ENCODE measurements at places on chromosomes 3 and 15.

DNA sequence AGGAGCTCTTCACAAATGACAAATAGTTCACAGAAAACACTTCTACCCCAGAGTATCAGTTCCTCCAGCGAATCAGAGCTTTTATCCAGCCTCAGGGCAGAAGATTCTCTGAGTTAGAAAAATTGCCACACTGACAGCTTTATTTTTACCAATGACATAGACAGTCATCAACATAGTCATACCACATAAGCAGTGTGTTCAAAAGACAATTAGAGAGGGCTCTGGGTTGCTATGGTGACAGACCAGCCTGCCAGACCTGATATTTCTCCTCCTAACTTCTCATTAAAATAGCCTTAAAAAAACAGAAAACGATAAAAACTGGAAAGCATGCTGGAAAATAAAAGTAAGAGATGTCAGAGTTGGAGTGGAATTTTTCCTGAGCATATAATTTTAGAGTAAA is 45.9 kb upstream of the COL6A5 start:
- no peak for DNase-seq

DNA sequence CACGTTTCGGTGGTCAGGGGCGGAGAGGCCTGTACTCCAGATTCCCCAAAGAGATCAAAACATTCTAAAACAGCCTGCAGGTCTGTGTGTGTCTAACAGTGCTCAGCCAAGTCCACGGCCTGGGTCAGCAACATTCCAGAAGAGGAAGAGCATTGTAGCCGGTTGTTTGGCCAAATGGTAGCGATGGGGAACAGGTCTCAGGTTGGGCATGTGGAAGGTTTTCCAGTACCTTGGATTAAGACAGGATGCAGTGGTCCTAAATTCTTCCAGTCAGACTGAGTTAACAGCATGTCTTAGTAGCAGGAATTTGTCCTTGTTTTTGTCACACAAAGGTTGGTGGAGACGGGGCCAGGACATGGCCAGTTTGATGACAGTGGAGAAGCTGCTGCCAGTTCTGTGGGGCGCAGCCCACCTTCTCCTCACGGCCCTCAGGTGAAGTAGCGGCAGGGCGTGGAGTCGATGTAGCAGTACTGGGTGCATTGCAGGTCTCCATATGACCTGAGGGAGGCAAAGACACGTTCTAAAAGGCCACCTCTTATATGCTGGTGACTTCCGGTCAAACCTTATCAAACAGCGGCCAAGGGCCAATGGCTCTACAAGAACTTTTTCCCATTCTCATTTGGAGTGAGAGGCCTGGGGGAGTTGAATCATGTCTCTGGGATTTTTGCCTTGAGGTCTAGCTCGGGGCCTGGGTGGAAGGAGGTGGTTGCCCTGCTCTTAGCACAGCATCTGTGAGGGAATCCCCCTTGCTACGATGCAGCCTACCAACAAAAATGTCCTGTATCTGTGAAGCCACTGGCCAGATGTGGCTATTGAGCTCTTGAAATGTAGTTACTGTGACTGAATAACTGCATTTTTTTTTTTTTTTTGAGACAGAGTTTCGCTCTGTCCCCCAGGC is 24.1 kb downstream of the EAF1 start:
- no peak for DNase-seq

DNA sequence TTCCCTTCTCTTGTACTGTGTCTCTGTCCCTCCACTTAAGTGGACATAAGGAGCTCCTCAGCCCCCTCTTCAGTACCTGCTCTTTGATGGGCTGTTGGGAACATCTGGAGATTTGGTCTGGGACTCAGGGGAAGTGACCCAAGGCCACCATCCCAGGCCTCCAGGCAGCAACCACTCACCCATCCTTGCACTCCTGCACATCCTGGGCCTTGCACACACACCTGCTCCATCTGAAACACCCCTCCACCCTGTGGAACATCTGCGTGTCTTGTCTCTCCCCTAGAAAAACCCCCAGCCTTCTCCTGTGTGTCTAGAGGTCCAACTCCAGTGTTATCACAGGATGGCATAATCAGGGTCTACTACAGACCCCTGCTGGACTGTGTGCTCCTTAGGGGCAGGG is 74.3 kb downstream of the ABTB1 start:
- DNase-seq: no peak

DNA sequence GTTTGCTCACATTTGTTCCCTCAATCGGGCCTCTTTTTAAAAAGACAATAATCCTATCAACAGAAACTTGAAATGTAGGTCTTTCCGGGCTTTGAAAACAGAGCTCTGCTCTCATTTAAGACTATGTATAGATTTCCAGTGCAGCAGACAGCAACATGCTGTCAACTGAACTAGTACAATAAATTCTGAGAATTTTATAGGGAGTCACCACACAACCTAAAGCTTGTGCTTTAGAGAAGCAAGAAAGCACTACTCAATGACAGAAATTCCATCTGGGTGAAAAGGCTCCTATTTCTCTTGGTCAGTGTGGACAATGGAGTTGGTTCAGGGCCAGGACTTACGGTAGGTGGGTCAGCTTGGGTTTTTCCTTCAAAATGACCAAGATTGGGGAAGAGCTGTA is 583.5 kb downstream of the ROBO1 start:
- DNase-seq: no peak

DNA sequence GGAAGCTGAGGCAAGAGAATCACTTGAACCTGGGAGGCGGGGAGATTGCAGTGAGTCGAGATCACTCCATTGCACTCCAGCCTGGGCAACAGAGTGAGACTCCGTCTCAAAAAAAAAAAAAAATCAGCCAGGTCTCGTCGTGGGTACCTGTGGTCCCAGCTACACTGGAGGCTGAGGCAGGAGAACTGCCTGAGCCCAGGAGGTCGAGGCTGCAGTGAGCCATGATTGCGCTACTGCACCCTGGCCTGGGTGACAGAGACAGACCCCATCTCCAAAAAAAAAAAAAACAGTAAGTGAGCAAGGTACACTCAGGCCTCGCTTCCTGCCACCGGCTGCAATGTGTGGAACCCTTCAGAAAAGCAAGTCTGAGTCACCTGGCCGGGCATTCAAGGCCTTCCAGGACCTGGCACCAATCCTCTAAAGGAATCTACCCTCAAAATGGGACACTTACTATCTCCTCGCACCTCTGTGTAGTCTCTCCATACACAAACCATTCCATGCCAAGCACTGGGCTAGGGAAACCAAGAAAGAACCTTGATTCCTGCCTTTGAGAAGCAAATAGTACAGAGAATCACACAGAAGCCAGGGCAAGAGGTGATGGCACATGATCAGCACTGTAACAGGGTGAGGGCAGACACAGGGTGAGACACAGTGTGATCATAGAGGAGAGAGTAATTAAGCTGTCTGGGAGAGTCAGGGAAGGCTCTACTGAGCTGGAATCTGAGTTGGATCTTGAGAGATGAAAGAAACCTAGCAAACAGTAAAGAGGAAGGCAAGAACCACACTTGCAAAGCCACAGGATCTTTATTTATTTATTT is 9.7 kb downstream of the SCAMP2 start:
- no peak for DNase-seq

GRCh38 chr15:31839388-31839787 is 190.9 kb upstream of the CHRNA7 start:
- DNase-seq: no peak

- DNase-seq: peak; percentile 19
Observed at GRCh38 chr15:77031376-77032050, 36.6 kb downstream of the PSTPIP1 start.

- no peak for DNase-seq
Observed at GRCh38 chr3:69052472-69052898, 352 bp upstream of the TMF1 start.

- no peak for DNase-seq
Observed at GRCh38 chr3:53750253-53751210, 95.7 kb downstream of the CHDH start.

DNA sequence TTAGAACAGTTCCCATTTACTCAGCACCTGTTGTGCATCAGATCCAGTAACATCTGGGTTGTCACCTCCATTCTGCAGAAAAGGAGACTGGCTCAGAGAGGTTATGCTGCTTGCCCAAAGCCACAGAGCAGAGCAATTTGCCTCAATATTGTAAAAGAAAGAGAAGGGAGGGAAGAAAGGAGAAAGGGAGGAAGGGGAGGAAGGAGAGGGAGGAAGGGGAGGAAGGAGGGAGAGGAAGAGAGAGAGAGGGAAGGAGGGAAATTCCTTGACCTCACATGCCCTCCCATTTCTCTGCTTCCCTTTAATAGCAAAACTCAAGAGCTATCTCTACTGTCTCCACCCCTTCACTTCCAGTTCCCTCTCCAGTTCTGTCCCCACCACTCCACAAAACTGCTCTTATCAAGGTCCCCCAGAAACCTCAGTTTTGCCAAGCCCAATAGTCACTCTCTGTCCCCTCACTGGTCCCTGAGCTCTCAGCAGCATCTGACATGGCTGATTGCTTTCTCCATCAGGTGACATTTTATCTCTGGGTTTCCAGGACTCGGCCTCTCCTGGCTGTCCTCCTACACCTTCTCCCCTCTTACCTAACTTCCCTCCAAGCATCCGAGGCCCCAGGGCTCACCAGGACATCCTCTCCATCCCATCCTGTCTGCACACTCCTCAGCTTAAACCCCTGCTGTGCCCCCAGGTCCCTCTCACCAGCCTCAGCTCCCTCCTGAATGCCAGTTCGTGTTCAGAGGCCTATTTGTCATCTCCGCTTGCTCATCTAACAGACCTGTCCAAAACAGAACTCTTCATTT is 104.7 kb upstream of the LINGO1 start:
- DNase-seq: no peak

DNA sequence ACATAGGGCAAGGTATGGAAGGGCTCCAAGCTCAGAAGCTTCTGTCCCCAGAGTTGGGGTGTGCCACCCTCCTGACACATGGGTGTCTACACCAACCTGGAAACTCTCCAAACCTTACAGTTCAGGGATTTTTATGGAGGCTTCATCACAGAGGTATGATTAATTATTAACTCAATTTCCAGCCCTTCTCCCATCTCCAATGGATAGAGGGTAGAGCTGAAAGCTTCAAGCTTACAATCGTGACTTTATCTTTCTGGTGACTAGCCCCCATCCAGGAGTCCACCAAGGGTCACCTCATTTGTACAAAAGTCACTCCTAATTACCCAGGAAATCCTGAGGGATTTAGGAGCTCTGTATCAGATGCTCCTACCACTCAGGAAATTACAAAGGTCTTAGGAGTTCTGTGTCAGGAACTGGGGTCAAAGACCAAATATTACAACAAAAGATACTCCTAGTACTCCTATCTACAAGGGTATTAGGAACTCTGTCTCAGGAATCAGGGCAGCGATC is 62.7 kb downstream of the TFDP2 start:
- no peak for DNase-seq

DNA sequence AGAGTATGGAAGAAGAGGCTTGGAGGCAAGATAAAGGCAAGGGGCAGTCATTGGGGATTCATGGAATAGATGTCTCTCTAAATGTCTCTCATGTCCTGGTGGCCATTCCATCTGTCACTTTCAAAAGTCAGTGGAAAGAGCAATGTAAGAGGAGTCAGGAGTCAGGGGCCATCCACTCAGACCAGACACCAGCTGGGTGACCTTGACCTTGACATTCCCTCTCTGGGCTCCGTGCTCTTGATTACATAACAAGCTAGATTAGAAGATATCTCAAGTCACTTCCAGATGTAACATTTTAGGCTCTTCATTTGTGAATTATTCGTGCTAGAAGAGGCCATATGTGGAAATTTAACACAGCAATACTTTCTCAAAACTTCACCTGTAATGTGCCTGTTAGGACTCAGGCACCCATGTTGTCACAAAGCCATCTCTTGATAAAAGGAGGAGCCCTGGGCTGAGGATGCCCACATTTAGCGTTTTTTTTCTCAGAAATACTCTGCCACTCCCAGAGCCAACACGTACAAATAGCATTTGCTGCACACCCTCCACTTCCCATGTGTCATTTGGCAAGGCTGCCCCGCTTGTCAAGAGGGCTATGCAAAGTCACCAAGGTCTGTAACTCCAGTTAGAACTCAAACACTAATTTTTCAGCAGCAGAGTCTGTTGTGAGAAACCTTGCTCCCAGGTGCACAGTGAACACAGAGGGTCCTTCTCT is 321.7 kb downstream of the RORA start:
- DNase-seq: no peak

DNA sequence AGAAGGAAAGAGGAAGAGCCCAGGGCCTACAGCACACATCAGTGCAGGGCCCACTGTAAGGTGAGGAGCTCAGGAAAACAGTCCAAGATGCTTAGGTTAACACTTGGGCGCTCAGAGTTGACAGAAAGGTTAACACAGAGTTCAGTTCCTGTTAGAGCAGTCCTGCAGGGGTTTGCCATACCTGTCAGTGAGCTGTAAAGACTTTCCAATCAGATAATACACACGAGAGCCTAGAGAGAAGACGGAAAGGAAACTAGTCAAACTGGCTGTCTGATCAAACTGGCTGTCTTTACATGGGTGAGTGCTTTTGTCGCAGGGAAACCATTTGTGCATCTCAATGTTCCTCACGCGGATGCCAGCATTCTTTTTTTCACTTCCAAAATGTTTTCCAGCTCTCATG is 61.4 kb upstream of the ARHGEF26 start:
- DNase-seq: no peak

- no peak for DNase-seq
Observed at GRCh38 chr3:76566904-76567303, 473.0 kb upstream of the ROBO2 start.

DNA sequence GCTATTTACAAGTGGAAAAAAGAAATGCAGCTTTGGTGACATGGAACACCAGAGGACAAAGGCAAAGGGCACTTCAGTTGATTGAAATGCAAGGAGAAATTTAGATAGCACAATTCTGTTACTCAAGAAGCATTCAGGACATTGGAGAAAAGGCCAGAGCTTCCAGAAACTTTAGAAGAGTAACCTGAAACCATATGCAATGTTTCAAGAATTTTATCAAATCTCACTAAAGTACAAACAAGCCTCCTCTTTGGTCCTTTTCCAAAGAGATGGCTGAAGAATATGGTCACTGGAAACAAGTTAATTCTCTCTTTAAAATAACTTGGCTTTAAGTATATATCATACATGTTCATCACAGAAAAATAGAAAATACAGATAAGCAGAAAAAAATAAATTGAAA is 14.6 kb upstream of the LMOD3 start:
- DNase-seq: no peak

- no peak for DNase-seq
Observed at GRCh38 chr3:17075907-17076306, 191.2 kb downstream of the PLCL2 start.

DNA sequence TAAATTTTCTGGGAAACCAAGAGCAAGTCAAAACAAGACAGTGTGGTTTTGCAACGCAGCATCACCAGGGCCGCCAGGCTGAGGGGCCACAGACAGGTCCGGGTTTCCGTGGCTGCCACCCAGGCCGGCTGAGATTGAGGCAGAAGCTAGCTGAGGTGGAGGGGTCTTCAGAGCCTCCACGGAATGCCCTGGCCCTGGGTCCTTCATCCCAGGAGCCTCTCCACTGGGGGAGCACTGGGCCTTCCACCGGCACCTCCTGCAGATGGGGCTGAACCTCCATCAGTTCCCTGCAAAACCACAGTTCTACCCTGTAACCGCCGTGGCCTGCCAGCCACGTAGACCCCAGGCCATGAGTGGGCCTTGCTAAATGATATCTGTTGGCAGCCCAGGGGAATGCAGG is 152.7 kb downstream of the CHSY1 start:
- DNase-seq: no peak
